Activated T-helper 9 cell treated with anti-CD3 and anti-CD28 coated beads, Interleukin-2, amount 50 U/mL, for 16 hours (primary cell): ENCODE measurements at places on chromosomes 4 and X.

DNA sequence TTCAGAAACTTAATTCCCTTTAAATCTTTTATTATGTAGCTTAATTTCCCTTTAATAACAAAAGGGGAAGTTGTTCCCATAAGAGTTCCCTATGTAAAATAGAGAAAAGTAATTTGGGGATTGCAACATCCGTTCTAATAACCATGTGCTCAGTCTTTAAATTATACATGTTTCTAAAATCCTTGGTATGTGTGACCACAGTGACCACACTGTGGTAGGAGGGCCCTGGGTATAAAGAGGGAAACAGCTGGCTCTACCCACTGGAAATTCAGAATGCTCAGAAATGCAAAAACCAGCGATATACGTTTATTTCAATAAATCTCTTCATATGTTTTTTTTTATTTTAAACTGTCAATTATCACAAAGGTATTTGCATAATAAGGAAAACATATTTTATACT, 219.1 kb downstream of the FGF13 start:
- no peak for DNase-seq

DNA sequence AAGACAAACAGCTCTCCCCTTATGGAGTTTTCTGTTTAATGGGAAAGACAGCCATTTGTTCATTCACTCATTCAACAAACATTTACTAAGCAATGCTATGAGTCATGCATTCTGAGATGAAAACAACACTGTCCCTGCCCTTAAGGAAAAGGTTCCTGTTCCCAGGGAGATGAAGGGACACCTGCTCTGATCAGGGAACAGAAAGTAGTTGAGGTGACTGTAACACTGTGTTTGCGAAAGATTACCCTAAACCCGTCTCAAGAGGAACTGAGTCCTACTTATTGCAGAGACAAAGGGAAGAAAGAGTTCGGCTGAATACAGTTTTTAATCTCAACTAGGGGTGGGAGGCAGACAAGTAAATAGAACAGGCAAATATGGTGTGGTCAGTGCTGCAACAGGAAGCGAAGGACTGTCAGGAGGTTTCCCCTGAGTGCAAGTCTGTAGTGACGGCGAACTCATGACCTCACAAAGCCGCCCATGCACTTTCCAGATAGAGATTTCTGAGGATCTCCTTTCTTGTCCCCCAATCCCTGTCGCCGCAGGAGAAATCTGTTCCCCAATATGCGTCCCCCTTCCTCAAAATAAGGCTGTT, 712 bp downstream of the STX18 start:
- no peak for DNase-seq

- no peak for DNase-seq
Measured at GRCh38 chr4:91147067-91147466, 1019.9 kb downstream of the CCSER1 start.

DNA sequence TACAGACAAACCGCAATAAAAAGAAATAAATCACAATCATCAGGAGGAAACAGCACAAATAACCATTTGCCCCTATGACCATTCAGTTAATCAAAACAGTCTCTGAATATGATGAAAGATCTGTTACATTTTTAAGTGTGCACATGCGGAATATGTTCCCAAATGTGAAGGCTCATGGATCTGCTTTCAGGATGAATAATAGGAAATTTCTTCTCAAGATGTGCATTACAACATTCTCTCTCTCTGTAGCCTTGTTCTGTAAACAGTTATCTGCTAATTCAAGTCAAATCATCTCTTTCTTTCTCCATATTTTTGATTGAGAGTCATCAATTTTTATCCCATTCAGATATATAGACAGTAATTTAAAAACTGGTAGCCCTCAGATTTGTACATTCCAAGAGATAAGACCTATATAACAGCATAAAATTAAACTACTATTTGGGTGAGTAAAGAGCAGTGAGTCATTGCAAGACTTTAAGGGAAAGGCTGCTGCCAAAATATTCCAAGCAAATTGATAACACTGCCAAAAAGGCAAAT, 433.9 kb upstream of the ATOH1 start:
- no peak for DNase-seq

DNA sequence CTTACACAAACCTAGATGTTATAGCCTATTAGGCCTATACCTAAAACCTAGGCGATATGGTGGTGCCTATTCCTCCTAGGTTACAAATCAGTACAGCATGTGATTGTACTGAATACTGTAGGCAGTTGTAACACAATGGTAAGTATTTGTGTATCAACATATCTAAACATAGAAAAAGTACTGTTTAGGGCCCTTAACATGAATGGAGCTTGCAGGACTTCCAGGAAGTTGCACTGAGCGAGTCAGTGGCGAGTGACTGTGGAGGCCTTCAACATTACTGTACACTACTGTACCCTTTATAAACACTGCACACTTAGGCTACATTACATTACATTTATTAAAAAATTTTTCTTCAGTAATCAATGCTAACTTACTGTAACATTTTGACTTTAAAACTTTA, 37.8 kb downstream of the WWC2 start:
- DNase-seq, result no peak

- no peak for DNase-seq
Measured at GRCh38 chrX:45709381-45709780, 508.7 kb upstream of the DIPK2B start.

DNA sequence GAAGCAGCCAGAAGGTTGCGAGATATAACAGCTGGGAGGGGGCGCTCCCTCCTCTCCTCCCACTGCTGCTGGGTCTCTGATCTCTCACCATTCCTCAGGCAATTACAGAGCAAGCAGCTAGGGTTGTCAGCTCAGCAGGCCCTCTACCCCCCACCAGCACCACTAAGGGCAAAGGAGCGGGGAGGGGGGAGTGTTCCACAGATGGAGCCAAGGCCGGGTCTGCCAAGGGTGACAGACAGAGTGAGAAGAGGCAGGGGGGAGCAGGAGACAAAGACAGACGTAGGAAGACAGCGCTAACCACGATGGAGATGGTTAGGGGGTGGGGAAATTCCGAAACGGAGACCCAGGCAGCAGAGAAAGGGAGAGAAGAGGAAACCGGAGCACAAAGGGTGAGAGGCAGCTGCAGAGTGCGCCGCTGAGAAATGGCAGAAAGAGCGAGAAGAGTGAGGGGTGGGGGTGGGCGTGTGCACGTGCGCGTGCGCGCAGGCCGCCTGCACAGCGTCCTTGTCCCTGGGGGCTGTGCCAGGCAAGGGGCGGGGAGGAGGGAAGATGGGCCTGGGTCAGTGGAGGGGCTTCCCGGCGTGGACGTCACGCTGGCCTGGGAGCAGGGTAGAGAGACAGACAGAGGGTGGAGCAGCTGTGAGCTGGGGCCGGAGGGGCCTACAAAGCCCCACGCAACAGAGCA, 6.9 kb downstream of the L1CAM start:
- no peak for DNase-seq

DNA sequence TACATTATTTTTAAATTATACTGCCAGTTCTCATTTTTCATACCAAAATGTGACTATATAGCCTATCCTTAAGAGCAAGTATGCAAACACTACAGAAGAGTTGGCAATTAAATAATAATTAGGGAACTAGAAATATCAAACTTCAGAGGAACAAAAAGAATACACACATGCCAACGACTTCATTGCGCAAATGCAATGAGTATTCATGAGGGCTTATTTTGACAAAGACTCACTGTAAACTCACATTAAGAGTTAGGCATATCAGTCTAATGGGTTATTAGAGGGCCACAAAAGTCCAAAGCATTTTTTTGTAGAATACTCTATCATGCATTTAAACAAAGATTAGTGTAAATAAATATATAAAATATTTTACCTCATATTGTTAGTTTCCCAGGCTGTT, 31.6 kb downstream of the SLC10A7 start:
- DNase-seq, result no peak

DNA sequence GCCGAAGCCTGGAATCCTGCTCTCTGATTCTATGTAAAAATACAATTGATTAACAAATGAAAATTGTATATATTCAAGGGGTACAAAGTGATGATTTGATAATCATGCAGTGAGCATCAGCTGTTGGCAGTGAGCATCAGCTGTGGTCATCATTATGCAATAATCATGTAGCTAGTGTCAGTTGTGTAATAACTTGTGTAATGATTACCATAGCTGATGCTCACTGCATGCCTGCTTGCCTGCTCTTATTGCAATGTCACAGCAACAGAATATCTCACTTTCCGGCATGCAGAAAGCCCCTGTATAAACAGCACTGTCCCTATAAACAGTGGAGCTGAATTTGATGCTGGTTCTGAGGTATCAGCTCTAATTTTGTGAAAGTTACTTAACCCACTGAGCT, 46.8 kb downstream of the SULT1B1 start:
- no peak for DNase-seq

- no peak for DNase-seq
Measured at GRCh38 chr4:86091201-86091600, 268.7 kb downstream of the MAPK10 start.

DNA sequence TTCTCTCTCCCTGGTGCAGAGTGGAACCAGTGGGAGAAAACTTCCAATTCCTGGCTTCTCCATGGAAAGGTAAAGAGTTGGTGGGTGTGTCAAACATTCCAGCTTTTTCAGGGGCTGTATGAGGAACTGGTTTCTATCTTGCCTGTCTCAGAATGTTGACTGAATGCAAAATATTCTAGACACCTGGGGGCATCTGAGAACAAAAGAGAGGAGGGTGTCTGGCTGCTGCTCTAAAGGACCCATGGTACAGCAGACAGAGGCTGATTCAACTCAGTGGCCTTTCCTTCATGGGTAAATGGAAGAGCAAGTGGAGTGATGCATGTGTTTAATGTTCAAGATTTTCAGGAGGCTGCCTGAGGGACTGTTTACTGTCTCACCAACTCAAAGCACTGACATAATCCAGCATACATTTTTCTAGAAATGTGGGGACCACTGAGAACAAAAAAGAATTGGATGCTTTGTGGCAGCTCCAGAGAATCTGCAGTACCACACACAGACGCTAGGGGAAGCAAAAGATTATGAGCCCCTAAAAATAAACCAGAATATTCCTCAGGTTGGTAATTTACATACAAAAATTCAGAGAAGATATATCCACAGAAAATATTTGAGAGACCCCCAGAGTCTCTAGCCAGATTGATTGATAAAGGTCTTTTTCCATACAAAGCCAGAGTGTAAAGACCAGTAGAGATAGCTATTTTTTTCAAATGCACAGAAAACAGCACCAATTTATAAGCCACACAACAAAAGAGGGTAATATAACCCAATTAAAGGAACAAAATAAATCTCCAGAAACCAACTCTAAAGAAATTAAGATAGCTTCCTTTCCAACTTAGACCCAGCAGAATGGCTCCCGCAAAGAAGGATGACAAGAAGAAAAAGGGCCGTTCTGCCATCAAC, 48.0 kb upstream of the STARD8 start:
- no peak for DNase-seq

GRCh38 chr4:121050300-121050699, 22.0 kb downstream of the NDNF start:
- no peak for DNase-seq

DNA sequence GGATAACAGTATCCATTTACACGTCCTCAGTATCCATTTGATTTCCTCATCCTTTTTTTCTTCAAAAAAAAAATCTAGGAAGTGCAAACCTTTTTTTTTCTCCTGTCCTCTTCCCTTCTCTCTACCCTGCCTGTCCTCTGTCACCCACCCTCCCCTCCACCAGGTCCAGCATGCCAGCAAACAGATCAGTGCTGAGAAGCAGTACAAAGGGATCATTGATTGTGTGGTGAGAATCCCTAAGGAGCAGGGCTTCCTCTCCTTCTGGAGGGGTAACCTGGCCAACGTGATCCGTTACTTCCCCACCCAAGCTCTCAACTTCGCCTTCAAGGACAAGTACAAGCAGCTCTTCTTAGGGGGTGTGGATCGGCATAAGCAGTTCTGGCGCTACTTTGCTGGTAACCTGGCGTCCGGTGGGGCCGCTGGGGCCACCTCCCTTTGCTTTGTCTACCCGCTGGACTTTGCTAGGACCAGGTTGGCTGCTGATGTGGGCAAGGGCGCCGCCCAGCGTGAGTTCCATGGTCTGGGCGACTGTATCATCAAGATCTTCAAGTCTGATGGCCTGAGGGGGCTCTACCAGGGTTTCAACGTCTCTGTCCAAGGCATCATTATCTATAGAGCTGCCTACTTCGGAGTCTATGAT, 1.7 kb downstream of the SLC25A4 start:
- DNase-seq, result no peak

DNA sequence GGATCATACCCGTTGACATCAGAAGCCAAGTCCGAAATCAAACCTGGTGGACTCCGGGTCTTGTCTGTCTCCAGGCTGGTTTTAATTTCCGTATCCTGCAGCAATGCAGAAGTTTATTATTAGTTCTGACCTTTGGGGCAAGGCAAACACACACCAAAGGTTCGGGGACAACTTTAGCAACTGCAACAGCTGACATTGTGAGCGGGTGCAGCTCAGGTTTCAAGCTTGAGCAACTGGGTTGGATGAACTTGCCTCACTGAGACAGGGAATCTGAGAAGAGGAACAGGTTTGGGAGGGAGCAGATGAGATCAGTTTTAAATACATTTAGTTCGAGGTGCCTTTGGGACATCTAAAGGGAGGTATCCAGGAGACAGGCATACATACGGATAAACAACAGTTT, 110.7 kb downstream of the GNL3L start:
- no peak for DNase-seq

DNA sequence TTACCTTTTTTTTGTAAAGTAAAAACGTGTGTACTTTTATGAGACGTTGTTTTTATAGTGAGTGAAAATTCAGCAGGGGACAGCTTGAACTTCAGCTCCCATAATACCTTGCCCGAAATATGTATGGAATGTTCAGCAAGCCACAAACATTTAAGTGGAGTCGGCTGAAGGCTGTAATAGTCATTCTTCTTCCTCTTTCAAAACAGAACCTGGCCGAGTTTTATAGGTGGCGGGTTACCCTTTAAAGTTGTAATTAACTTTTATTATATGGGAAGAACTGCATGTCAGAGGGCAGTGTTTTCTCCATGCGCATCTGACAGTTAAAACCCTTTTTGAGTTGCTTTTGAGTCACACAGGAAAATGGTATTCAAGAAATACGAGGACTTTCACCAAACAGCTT, 50.7 kb downstream of the CLDN34 start:
- DNase-seq, result no peak

DNA sequence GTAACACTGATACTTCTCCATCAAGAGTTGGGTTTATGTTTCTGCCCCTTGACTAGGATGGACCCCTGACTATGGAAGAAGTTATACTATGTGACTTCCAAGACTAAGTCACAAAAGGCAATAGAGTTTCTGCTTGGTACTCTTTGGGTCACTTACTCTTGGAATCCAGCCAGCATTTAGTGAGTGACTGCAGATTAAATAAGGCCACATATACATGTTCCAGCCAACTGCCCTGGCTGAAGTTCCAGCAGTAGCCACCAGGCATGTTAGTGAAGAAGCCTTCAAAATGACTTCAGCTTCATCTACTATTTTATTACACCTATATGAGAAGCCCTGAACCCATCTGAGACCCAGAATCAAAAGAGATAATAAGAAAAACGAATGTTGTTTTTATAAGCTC, 524.0 kb downstream of the DMD start:
- DNase-seq, result no peak

- DNase-seq, result no peak
Measured at GRCh38 chr4:7989654-7990053, 50.0 kb upstream of the AFAP1 start.
